NCI-H2081 (cell line): ENCODE measurements at places on chromosomes 1 and 21.

- DNase-seq, result no peak
Measured at GRCh38 chr1:64471218-64472039, 1.5 kb downstream of the CACHD1 start.

DNA sequence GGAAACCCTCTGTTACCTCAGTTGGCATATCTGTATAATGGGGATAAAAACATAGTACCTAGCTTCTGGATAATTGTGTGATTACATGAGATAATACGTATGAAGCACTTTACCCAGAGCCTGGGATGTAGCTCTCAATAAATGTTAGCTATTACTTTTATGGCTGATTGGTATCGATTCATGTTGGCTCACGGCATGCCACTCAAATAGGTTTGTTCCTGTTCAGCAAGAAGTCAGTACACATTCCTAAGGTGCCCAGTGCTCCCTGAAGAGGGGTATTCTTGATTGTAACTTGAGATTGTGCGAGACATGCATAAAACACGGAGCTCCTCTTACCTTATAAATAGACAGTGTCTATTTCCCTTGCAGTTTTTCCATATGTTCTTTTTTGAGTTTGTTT, 78.5 kb upstream of the GALNT2 start:
- no peak for DNase-seq

DNA sequence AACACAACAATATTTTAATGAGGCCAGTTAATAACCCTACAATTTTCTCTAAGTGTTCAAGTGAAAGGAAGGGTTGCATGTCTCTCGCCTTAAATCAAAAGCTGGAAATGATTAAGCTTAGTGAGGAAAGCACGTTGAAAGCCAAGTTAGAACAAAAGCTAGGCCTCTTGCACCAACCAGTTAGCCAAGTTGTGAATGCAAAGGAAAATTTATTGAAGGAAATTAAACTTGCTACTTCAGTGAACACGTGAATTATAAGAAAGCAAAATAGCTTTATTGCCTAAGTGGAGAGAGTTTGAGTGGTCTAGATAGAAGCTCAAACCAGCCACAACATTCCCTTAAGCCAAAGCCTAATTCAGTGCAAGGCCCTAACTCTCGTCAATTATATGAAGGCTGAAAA, 135.6 kb downstream of the DUSP10 start:
- no peak for DNase-seq

DNA sequence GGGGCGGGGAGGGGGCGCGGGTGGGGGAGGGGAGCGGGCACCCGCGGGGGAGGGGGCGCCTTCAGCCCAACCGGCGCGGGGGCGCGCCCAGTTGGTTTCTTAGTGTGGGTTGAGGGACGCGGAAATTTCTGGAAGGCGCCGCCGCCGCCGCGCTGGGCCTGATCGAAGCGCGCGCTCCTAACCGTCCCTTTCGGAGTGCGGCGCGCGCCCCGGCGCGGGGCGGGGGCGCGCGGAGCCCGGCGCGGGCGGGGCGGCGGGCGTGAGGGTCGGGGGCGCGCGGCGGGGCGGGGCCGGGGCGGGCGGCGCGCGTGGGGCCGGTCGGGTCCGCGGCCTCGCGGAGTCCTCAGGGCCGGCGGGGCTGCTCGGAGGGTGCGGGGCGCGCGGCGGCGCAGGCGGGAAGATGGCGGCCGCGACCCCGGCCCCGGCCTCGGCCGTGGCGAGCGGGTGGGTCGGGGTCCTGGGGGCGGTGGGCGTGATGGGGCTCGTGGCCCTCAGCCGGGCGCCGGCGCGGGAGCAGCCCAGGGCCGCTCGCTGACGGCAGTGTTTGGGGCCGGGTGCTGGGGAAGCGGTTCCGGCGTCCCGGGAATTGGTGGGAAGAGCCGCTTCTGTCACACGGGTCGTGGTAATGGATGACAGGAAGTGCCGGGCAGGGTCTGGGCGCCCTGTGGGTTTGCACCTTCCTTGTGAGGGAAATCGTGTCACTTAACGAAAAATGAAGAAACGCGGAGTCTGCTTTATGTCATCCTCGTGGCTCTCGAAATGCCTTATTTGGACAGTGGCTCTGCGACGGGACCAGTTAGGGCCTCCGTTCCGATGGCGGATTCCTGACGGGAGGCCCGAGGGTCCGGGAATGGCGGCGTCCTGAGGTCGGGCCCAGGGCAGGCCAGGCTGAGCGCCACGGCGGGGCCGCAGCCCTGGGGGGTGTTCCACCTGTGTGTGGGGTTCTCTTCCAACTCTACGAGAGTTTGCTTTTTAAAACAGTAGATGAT, 764 bp downstream of the PKNOX1 start:
- DNase-seq, result no peak

DNA sequence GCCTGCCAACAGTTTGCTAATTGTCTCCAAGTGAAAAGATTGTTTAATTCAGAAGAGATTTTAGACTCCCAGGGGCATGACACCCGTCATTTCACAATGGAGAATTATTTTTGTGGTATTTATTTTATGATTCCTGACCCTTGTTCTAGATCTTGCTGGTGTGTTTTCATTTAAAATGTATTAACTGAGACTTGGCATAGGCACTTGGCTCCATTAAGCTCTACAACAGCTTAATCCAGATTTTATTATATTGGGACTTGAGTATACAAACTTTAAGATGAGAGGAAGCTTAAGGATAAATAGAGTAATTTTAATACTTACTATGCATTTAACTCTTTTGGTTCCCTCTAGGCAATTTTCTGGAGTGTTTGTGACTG, 101.3 kb upstream of the KCNE2 start:
- DNase-seq, result no peak

DNA sequence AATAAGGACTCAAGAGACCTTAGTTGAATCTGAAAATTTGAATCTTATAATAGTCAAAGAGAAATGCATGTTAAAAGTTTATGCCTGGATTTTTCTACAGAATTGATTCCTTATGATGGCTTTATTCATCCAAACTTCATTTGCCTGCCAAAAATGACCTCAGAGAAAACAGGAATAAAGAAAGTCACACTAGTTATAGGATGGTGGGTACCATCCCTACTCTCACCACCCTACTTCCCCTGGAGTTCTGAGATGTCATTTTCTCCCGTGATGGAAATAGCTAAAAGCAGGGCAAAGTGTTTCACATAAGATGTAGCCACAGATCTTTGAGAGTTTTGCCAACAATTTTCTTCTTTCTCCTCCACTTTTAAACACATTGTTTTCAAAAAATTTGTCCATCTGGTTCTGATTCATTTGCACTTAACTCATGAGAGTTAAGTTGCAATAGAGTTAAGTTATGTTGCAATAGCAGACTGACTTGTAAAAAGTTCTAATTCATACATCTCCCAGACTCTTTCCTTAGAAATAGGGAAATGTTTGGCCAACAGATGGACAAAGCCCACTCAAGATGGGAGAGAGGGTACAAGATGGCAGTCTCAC, 384.6 kb downstream of the PLPP3 start:
- DNase-seq, result no peak

DNA sequence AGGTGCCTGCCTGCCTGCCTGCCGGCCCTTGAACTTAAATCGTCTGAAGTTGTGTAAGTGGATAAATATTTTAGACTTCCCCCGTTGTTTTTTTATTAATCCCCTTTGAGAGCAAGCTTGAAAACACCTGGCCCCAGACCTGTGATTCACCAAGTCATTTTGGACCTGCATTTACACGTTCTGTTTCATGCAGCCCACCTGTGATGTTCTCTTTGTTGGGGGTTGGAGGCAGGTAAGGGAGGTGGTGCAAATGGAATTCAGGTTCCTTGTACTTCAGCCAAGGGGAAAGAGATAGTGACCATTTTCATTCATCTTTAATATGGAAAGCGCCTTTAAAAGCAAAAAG, 1.2 kb downstream of the SLC37A1 start:
- no peak for DNase-seq

- DNase-seq, result no peak
Measured at GRCh38 chr1:66695116-66695515, 57.1 kb upstream of the DYNLT5 start.

GRCh38 chr1:147641291-147641690, 29.0 kb downstream of the ACP6 start:
- no peak for DNase-seq

DNA sequence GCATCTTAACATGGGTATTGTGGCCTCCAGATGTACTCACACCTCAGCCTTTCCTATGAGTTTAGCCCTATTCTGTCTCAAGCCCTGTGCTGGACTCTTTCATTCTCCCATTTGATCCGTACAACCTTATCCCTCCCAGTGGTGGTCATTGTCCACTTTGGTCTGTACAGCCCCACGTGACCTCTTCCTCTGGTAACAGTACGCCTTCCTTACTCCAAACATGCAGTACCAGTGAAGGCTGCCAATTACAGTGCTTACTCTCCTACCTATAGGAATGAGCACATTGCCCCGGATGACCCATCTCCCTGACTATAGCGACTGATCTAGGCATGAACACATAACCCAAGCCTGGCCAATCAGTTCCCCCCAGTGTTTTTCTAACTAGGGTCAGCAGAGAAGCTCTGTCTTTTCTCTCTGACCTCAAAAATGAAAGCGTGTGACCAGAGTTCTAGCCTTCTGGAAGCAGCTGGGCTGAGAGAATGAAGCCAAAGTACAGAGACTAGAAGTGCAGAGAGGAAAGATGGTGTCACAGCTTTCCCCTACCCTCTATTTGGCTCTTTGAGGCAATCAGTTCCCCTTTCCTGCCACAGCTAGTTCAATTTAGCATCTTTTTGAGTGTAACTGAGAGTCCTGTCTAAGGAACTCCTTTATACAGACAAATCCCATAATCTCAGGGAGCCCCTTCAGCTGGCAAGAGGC, 9.9 kb upstream of the QSOX1 start:
- DNase-seq, result no peak

DNA sequence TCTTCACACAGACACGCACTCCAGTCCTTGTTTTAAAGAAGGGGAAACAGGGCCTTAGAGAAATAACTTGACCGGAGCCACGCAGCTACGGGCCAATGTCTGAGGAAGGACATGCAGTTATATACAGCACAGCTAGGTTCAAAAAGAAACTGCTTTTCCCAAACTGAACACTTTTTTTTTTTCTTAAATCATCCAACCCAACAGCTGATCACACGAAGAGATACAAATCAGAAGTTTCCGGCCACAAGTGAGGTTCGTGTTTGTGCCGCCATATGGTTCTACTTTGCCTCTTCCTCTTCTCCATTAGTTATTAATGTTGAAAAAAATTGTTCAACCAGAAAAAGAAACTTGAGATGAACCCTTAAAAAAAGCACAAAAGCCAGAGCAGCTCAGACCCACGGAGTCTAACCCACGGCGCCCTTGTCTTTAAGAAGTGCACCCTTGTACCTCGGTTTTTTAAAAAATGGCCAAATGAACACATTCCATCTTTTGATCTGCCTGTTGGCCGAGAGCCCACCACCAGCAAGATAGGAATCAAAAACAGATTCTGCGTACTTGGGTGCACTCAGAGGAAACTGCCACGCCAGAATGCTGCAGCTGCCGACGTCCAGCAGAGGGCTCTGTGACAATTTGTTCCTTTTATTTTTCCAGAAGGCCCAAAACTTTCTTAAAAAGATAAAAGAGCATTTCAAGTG, 78.9 kb downstream of the SLC66A1 start:
- DNase-seq, result no peak

DNA sequence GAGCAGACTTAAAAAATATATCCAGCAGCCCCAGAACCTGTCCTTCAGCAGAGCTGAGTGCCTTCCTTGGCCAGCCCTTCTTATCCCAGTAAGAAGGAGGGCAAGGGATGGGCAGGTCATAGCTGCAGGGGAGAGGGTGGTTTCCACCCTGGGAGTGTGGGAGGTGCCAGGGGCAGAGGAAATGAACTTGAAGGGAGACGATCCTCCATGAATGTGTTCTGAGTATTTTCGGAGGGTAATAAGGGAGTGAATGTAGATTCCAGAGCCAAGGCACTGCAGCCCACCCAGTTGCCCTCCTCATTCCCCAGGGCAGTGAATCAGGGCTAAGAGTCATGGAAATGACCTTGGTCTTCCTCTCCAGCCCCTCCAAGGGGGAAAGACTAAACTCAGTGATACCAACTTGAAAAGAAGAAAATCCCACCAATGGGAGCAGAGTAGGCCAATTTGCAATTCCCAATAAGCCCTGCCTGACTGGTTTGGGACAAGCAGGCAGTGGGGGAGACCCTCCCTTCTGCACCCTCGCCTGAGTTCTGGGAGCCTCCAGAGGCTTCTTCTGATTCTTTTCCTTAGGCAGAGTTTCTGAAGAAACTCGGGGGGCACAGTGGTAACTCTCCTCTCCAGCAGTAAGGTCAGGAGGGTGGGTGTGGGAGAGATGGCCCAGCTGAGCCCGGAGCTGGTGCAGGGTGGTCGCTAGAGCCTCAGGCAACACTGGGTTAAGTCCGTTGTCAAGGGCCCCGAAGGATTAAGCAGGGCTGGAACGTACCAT, 4.2 kb downstream of the MYOG start:
- DNase-seq, result no peak

DNA sequence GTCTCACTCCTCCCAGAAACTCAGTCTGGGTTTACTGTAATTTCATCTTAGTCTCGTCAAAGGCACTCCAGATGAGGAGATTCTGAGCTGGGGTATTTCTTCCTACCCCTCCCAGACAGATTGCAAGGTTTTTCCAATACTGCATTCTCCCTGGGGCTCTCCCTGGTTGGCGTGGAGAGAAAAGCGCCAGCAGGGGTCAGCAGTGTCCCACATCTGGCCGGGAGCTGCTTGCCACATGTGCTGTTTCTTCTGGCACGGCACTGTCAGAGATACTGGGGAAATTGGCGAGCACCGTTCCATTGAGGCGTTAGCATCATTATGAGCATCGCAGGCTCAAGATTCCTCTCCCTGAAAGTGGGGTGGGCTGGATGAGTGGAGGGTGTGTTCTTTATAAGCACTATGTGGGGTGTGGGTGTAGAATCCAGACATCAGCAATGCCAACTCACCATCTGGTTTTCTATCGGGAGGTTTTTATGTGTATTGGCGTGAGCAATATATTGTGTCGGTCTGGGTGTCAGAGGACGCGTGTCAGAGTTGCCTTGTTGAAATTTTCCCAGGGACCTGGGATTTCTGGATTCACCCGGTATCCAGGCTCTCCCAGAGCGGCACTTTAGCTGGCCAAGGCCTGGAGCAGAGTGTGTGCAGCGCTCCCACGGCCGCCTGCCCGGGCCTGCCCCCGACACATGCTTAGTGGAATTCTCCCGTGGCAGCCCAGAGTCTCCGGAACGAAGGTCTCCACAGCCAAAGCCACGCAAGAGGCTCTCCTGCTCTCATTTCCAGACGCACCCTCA, 8.0 kb upstream of the NAV1 start:
- DNase-seq, result peak; percentile 80

- no peak for DNase-seq
Measured at GRCh38 chr1:203305809-203306088, 430 bp downstream of the BTG2 start.

DNA sequence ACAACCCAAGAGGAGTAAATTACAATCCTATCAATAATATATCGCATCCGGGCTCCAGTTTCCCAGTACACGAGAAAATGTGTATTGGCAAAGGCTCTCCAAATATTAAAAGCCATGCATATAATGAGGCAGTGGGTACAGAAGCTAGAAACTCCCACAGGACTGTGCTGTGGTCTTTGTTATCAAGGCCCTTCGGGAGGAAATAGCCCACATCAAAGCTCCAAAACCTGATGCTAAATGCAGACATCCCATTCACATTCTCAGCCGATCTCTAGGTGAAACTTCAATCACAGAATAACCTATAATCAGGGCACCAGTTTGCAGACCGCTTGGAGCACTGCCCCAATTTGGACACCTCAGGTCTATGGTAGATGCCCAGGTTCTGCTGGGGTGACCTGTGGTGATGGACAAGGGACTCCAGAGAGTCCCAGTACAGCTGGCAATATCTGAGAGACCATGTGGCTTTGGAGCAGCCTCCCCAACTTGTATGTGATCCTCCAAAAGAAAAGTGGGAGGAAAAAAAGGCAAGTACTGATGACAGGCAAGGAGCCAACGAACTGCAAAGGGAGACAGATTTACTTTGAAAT, 148.8 kb upstream of the CAMK1G start:
- DNase-seq, result no peak
